ENCODE measurements at places on chromosomes 1 and 21.

DNA sequence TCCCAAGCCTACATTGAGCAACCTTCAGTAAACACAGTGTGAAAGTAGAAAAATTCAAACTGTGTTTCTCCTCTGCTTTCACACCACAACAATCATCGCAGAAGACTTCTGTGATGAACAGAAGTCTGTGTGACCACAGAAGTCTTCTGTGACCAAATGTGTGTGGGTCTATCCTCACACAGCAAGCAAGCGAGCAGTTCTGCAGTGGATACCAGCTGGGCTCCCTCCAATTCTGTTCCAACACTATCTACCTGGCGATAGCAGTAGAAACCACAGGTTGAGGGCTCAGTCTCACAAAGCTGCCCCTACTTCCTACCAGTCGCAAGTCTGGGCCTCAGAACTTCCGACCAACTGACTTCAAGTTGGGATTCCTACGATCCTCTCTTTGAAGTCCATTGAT, 21.0 kb upstream of the RAP1A start:
- DNase-seq, result no peak

- DNase-seq, result no peak
Measured at GRCh38 chr1:201376464-201377374, 761 bp downstream of the TNNT2 start.

DNA sequence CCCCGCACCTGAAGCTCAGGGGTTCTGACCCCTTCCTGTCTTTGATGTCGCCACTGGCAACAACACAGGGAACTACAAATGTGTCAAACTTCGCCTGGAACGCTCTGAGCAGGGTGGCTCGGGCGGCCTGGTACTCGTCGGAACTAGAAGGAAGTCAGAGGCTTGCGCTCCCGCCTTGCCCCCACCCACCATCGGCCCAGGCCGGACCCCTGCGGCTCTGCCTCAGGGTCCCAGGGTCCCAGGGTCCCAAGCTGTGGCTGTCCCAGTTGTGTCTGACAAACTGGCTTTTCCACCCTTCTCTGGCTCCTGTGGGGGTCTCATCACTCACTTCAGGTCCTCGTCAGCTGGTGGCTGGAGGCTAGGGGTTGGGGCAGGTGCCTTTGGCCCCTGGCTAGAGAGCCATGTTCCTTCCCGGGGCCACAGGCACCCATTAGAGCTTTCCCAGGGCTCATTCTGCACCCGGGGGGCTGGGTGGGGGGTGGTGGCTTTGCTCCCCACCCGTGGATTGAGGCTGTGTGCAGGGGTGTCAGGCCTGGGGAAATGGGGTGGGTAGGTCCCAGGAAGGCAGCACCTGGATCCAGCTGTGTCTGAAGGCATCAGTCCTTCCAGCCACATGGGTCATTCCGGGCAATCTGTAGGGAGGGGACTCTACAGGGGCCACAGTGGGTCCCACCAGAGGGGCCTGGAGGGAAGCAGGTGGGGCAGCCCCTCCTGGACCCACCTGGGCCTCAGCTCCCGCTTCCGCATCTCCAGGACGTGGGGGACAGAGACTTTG, 8.0 kb upstream of the TMEM52 start:
- no peak for DNase-seq

DNA sequence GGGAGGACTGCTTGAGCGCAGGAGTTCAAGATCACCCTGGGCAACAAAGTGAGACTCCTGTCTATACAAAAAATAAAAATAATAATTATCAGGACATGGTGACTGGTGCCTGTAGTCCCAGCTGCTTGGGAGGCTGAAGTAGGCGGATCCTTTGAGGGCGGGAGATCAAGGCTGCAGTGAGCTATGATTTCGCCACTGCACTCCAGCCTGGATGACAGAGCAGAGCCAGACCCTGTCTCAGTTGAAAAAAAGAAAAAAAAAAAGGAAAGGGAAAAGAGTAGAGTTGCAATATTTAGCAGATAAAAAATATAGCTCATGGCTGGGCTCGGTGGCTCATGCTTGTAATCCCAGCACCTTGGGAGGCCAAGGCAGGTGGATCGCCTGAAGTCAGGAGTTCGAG, 3.3 kb upstream of the S1PR1 start:
- no peak for DNase-seq

DNA sequence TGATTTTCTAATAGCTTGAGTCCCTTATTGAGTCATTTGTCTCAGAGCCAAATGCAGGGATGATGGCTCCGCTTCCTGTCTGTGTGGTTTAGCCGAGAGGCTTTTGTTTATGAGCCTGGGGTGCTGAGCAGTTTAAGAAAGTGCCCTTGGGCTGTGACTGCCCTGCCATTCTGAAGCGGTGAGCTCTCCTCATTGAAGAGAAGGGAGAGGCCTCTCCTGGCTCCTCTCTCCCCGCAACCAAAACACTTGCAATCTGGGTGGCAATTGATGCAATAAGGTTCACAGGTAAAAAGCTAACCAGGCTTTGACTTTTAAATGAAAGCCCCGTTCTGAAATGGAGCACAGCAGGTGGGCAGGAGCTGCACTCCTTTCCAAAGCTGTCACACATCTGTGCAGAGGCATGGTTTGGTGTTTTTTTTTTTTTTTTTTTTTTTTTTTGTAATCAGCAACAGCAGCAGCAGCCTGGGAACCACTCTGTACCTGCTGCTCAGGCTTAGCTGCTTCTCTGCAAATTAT, 403.7 kb downstream of the SIPA1L2 start:
- DNase-seq, result peak; percentile 41

DNA sequence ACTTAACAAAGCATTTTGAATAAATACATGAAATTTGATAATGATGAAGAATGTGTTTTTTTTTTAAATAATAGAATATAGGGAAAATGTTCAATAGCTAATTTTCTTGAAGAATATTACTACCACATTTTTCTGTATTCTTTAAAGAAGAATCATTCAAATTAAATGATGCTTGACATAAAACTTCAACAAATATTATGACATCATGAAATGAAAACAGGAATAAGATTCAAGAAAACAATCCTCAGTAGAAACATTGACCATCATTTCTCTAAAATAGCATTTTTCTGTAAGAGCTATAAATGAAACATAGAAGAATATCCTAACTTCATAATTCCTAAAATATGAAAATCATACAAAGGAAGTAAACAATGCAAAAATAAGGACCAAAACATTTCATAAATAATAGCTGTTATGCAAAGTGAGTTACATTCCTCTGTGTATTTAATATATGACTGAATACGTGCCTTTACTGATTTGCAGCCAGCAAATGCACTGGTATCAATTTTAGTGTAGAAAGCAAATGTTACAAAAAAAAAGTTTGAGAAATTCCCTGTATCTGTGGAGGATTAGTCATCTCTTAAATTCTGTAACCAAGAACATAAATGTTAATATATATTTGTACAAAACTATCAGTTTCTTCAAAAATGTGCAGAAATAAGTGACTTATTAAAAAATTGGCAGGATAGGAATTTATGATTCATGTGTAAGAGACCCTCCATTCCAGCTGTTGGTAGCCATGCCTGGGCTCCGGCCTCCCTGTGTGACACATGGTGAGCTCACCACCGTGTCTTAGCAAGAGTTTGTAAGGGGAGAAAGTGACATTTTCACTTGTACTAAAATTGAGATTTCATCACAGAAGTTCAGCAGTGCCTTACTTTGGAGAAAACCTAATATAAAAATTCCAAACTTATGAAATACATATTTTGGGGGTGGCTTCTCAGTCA, 15.0 kb upstream of the PTPN14 start:
- no peak for DNase-seq

DNA sequence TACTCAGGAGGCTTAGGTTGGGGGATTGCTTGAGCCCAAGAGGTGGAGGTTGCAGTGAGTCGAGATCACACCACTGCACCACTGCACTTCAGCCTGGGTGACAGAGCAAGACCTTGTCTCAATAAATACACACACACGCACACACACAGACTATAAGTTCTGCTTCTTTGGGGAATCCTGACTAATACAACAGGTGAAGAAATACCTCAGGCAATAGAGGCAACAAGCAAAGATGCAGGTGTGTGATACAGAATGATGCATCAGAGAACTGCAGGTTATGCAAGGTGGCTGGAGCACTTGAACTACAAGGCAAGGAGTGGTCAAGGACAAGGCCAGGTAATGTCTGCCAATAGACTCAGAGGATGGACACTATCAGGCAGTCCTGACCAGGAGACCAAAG, 117.6 kb upstream of the ZNF678 start:
- DNase-seq, result no peak

DNA sequence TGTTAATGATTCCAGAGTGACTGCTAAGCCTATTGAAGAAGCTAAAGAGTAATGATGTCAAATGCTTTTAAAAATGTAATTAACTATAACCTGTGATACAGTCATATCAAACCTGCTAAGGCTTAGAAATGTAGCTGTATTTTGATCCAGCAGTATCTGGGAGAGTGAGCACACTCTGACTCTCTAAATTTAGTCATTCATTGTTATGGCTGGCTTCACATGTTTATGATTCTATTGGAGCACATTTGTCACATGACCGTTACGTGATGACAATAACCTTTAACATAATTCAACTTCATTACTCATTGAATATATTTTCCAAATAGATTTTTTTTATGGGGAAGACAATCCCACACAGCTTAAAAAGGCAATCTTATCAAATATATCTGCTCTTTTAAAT, 587.1 kb downstream of the LMO4 start:
- no peak for DNase-seq

- no peak for DNase-seq
Measured at GRCh38 chr1:210855440-210855839, 278.5 kb downstream of the KCNH1 start.

DNA sequence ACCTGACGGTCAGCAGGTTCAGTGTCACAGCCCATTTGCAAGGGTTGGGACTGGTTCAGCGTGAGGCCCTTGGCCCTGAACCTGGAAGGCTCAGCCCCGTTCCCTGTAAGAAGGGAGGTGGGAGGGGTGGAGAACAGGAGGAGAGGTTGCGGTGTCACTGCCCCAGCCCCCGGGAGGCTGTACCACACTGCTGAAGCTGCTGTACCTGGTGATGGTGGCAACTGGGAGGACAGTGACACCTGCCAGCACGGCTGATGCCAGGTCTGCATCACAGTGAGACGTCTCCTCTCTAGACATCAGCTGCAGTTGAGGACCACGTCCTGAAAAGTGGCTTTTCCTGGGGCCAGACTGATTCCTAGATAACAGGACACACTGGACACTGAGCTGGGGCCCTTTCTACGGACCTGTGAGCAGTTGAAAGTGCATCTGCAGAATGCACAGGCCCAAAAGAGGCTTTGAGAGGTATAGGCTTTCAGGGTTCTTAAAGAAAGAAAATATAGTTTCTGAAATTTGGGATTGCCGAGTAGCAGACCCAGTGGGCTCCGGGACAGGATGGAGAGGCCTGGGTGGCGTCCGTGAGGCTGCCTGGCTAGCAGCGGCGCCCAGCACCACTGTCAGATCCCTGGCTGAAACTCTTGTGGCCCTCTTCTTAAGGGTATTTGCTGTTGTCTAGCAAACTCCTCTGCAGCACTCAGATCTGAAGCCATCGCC, 47.7 kb downstream of the COQ8A start:
- no peak for DNase-seq

GRCh38 chr1:165356876-165357275, 361 bp upstream of the LMX1A start:
- DNase-seq, result no peak

- no peak for DNase-seq
Measured at GRCh38 chr1:58529284-58529683, 17.2 kb downstream of the OMA1 start.

- DNase-seq, result no peak
Measured at GRCh38 chr1:236201786-236202185, 59.4 kb downstream of the GPR137B start.

GRCh38 chr1:94654031-94654430, 112.5 kb upstream of the F3 start:
- DNase-seq, result no peak

- DNase-seq, result no peak
Measured at GRCh38 chr1:228174482-228175315, 9.1 kb downstream of the IBA57 start.

DNA sequence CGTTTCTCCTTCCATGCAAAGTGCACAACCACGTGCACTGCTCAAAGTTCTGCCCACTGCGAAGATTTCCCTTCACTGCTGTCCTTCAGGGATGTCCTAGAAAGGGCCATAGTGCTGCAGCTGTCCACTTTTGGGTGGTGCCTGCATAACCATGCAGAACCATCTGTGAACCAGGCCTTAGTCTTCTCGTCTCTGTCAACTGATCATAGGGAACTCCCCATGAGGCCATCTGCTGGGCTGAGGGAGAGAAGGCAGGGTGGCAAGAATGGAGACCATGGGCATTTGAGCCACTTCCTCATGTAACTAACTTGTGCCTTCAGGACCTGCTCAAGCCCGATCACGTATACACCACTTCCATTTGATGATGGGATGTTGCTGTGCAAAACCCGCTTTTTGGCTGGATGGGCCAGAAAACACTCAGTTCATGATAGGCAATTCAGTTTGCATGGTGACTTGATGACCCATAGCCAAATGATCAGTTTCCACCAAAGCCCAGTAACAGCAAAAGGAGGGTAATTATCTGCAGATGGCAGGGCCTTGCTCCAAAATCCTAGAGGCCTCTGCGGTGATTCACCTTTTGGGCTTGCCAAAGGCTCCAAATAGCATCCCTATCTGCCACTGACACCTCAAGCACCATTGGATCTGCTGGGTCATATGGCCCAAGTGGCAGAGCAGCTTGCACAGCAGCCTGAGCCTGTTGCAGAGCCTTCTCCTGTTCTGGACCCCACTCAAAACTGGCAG, 9.5 kb downstream of the ST6GALNAC5 start:
- no peak for DNase-seq

GRCh38 chr21:37230632-37231248, 36.4 kb downstream of the VPS26C start:
- no peak for DNase-seq

DNA sequence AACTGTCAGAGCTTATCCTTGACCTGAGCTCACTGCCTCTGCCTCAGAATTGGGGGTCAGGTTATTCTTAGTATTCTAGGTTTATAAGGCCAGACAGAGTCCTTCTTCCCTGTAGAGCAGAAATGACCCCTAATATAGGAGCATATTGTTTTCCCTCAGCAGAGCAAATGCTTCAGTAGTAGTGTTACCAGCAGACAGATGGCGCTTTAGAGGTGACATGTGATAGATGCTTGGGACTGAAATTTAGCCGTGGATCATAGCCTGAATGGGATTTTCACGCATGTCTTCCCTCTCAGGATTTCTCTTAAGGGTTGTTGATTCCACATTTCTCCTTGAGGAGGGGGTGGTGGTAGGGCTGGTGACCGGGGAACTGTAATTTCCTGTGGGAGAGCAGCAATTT, 24.5 kb downstream of the ADARB1 start:
- DNase-seq, result no peak

- DNase-seq, result no peak
Measured at GRCh38 chr1:208369045-208369444, 124.9 kb upstream of the PLXNA2 start.

- no peak for DNase-seq
Measured at GRCh38 chr1:27678747-27679146, 6.8 kb upstream of the IFI6 start.

DNA sequence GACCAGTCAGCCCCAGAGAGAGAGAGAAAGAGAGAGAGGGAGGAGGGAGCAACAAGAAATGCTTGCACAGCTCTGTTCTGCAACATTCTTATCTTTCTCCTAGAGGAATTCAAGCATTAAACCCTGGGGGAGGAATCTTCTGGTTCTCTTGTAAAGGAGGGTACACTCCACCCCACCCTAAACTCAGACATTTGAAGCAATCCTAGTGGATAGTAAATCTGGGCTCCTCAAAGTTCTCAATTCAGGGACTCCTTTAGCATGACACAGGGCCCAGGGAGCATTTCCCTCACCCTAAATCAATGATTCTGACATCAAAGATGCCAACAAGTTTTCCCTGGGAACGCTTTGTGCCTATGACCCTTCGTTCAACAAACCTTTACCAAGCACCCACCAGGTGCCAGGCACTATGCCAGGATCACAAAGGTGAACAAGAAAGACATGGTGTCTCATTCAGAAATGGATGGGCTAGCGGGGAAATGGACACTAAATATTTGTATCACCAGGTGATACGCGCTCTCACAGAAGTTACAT, 11.9 kb upstream of the CAPN2 start:
- DNase-seq, result no peak
